Stimulated activated CD4-positive, alpha-beta T cell treated with anti-CD3 and anti-CD28 coated beads, Interleukin-1b, Interleukin-23, amount 100 ng/mL, for 1 hour (primary cell): ENCODE measurements at places on chromosomes 5 and 9.
A peak's percentile ranks its signal among the peaks of the same experiment; 100 is the strongest.

GRCh38 chr5:35182910-35183535 lies 47.3 kb downstream of the PRLR start:
- DNase-seq = peak; percentile 10

GRCh38 chr5:78632467-78632866 lies 16.1 kb downstream of the LHFPL2 start:
- DNase-seq = no peak

GRCh38 chr5:180718810-180719453 lies 20.9 kb downstream of the OR2Y1 start:
- no peak for DNase-seq

GRCh38 chr9:129996161-129996830 lies 46.7 kb downstream of the FNBP1 start:
- no peak for DNase-seq

DNA sequence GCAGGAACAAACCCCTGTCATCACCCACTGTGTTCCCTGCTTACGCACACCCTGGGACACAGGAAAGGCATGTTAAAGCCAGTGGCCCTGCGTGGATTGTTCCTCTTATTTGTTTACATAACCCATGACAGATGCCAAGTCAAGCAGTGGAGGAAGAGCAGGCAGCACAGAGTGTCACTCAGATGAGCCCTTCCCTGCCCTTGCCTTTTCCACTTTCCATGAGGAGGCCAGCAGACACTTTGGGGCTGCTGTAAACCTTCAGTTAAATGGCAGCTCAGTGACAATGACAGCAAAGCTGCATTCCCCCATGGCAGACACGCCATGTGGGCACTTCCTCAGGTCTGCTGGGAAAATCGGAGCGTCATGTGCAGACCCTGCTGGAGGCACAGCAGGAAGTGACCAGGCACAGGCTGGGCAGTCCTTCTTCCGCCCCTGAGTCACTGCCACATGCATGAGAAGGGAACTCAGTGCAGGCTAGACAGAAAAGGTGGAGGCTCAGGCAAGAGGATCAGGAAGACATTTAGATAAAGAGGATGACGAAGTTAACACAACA lies 216.8 kb upstream of the PIK3R1 start:
- no peak for DNase-seq

- DNase-seq = no peak
Measured at GRCh38 chr5:105350486-105351140, 1788.0 kb upstream of the NUDT12 start.

GRCh38 chr5:177514541-177514940 lies 2.2 kb downstream of the DDX41 start:
- no peak for DNase-seq

DNA sequence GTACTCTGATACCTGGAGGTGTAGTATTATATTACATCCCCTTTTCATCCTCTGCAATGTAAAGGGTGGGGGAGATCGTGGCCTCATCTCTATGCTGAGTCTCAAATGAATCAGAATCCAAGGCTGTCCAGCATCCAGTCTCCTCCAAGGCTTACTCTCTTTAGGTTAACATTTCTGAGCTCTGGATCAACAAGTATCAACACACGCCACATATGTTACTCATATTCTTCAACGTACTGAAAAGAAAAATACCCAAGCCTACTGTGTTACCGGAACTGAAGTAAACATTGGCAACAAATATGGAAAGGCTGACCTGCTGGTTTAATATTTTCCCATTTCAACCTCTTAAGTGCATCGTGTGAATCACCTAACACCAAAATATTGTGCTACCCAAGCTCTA lies 241.8 kb downstream of the GAS1 start:
- DNase-seq = no peak

- DNase-seq = no peak
Measured at GRCh38 chr9:75064307-75065025, 23.5 kb downstream of the NMRK1 start.

GRCh38 chr9:91611582-91611981 lies 187.9 kb upstream of the NFIL3 start:
- DNase-seq = no peak

- no peak for DNase-seq
Measured at GRCh38 chr5:112077180-112077579, 320.2 kb upstream of the NREP start.

GRCh38 chr5:138095100-138095907 lies 11.5 kb downstream of the WNT8A start:
- no peak for DNase-seq

GRCh38 chr5:3452622-3453021 lies 143.0 kb upstream of the IRX1 start:
- DNase-seq = no peak

- no peak for DNase-seq
Measured at GRCh38 chr5:64019746-64020145, 57.5 kb upstream of the HTR1A start.

DNA sequence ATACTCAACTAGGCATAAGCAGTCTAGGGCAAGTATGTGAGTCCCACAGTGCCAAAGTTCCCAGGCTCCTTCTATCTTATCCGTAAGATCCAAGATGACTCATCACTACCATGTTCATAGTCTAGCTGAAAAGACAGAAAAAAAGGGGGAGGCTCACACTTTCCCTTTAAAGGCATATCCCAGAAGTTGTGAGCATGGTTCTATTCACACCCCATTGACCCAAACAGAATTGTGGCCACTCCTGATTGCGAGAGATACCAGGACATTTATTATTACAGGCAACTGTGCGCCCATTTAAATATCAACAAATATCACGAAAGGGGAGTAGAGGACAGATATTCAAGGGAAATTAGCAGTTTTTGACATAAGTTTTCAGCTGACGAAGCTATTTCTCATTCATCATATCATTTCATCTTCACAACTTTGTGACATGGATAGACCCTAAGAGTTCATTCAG lies 8.1 kb upstream of the PFDN1 start:
- DNase-seq = no peak

DNA sequence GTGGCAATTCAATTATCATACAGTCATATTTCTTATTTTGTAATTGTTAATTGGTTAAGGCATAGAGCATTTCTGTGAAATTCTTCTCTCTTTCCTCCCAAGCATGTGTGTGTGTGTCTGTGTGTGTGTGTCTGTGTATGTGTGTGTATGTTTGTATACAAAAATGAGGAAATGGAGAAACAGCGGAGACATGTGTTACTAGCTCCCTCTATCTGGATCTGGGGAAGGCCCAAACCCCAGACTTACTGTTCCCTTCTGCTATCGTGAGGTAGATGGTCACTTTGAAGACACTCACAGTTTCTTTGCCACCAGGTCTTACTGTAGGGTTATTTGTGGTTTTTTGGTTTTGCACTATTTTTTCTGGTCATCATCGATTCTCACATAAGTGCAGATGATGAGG lies 11.4 kb upstream of the C5orf63 start:
- no peak for DNase-seq

DNA sequence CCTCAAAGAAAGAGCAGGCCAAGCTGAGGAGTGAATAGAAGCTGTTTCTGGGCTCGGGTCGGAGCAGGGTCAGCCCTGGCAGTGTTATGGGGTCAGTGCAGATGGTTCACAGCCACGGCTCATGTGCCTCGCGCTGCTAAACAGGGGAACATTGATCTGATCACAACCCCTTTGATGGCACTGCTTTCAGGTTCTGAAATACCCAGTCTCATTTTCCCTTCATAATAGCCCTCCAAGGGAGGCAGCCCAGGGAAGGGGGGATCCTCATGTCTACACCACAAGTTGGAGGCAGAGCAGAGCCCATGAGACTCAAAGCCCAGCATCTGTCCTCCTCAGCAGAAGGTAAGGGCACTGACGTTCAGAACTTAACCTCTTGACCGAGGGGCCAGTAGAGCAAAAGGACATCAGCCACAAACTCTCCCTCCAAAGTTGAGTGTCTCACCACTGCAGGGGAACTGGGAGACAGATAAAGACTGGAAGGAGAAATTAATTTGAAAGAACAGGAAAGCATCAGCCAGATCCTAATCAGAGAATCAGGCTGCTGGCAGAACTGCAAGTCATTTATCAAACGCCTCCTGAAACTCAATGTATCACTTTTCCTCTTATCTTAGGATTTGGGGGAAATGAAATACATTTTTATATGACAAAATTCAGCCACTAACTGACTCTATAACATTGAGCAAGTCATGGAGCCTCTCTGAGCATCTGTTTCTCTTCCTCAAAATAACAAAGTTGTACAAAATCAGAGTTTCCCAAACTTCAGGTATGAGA lies 110.6 kb downstream of the SH3TC2 start:
- no peak for DNase-seq

DNA sequence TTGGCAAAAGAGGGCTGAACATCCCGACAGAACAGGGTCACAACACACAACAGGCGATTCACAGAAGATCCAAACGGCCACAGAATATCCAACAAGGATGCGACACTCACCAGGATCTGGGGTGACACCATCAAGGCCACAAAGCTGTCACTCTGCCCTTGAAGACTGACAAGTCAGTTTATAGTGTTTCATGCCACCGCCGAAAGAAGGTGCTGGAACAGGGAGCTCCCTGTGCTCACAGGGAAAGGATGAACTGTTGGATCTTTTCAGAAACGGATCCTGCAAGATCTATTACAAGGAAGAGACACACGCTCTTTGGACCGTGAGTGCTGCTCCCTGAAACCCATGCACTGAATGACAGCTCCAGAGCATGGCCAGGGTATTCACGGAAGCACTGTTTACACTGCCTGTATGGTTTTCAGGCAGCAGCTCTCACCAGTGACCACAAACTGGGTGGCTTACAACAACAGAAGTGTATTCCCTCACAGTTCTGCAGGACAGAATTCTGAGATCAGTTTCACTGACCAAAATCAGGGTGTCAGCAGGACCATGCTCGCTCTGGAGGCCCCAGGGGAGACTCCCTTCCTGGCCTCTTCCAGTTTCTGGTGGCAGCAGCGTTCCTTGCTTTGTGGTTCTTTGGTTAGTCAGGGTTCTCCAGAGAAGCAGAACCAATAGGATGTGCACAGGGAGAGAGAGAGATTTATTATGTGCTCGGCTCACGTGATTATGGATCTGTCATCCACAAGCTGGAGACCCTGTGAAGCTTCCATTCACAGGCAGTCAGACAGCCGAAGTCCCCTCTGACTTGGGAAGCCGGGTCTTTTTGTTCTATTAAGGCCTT lies 52.8 kb downstream of the SEMA4D start:
- no peak for DNase-seq

- DNase-seq = no peak
Measured at GRCh38 chr9:125434986-125435775, 173.6 kb downstream of the GAPVD1 start.

DNA sequence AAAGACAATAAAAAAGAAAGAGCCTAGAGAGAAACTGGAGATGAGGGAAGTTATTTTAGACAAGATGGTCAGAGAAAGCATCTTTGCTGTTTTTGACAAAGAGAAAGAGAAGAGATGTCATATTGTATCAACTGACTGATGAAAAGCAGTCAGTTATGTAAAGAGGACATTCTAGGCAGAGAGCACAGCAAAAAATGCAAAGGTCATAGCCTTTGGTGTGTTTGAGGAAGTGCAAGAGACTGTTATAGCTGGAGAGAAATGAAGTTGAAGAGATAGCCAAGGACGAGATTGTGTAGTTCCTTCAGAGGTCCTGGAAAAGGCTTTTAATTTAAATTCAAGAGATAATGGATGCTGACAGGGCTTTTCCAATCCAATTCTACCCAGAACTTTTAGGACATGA lies 342.4 kb downstream of the RASEF start:
- DNase-seq = no peak
